ENCODE measurements at places on chromosomes 2 and 18.

DNA sequence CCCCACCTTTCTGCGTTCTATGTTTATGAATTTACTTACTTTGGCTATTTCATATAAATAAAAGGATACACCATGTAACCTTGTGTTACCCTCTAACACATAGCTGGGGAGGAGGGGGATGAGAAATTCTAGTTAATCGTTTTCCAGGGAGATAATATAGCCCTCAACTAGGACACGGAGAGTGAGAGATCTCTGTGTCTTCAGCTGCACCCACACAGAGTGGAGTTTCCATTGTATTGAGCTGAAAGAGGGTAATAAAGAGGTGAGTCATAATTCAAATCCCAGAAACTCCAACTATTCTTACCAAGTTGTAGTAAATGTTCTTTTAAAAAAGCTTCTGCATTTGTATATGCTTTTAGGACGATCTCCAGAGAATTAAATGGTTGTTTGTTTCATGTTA, 110.1 kb upstream of the SULT1C3 start:
- no peaks in the 10 kb centered on the region for H3K4me1 ChIP-seq
- H3K27me3 ChIP-seq: no peaks in the 10 kb centered on the region
- no peak for DNase-seq
- no peaks in the 10 kb centered on the region for H3K36me3 ChIP-seq
- no peak overlapping the region for H3K4me3 ChIP-seq
- H3K27ac ChIP-seq: no peak overlapping the region

- no peak overlapping the region for H3K4me3 ChIP-seq
- H3K36me3 ChIP-seq: peaks cover 11% of the 10 kb centered on the region
- no peaks in the 10 kb centered on the region for H3K27me3 ChIP-seq
Measured at GRCh38 chr2:69309351-69310110, 77.5 kb downstream of the GFPT1 start.

GRCh38 chr2:216165711-216166110, 56.6 kb downstream of the XRCC5 start:
- no peak overlapping the region for H3K4me3 ChIP-seq
- H3K4me1 ChIP-seq: no peaks in the 10 kb centered on the region
- no peaks in the 10 kb centered on the region for H3K27me3 ChIP-seq
- peaks cover 28% of the 10 kb centered on the region for H3K36me3 ChIP-seq
- DNase-seq: no peak

- H3K36me3 ChIP-seq: no peaks in the 10 kb centered on the region
- H3K4me1 ChIP-seq: no peaks in the 10 kb centered on the region
- no peaks in the 10 kb centered on the region for H3K27me3 ChIP-seq
- H3K4me3 ChIP-seq: no peak overlapping the region
- no peak for DNase-seq
- H3K27ac ChIP-seq: no peak overlapping the region
Measured at GRCh38 chr2:118696786-118697465, 150.5 kb downstream of the EN1 start.

GRCh38 chr2:27779417-27780055, 8.0 kb downstream of the MRPL33 start:
- no peak overlapping the region for H3K27ac ChIP-seq
- H3K4me1 ChIP-seq: peaks cover 6% of the 10 kb centered on the region
- peaks cover 13% of the 10 kb centered on the region for H3K36me3 ChIP-seq
- H3K27me3 ChIP-seq: no peaks in the 10 kb centered on the region
- H3K4me3 ChIP-seq: no peak overlapping the region

GRCh38 chr2:147275943-147276342, 568.9 kb upstream of the ACVR2A start:
- no peaks in the 10 kb centered on the region for H3K4me1 ChIP-seq
- no peaks in the 10 kb centered on the region for H3K27me3 ChIP-seq
- no peak for DNase-seq
- no peak overlapping the region for H3K4me3 ChIP-seq
- H3K27ac ChIP-seq: no peak overlapping the region

GRCh38 chr2:236499691-236500578, 69.7 kb upstream of the ACKR3 start:
- DNase-seq: no peak
- no peak overlapping the region for H3K4me3 ChIP-seq
- H3K4me1 ChIP-seq: peaks cover 3% of the 10 kb centered on the region

GRCh38 chr2:189014449-189015138, 40.4 kb downstream of the COL3A1 start:
- no peaks in the 10 kb centered on the region for H3K27me3 ChIP-seq
- no peak overlapping the region for H3K4me3 ChIP-seq
- peak; percentile 86 for DNase-seq
